ENCODE measurements at places on chromosomes 1 and 21.

DNA sequence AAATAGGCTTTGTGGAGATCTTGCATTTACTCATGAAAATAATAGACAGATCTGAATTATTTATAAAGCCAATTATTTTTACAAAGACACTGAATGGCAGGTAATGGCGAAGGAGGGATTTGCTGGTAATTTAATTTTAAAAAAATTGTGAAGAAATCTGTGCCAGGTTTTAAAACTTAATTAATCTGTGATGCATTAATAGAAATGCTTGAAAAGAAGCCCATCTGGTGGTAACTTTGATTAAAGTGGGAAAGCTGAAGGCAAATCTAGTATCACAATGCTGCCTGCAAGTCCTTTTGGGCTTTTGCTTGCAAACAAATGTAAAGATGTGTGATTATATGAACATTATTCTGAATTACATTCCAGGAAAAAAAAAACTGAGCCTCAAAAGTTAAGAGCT, 433.2 kb upstream of the DEPDC1 start:
- no peak for DNase-seq

DNA sequence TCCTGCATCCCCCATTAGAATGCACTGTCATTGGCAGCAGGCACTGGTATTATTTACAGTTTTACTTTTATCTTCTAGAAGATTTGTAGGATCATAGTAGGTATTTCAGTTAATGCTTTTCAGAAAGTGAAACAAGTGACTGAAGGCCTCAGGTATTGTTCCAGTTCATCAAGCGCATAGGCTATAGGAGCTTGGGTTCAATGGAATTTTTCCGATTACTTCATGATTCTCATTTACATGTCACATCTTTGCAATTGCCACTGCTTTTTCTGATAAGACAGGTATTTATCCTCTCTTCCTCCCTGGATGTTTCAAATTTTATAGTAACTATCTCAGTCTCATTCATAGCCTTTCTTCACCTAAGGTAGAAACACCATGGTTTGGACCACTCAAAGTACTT, 161.3 kb downstream of the NTPCR start:
- DNase-seq: no peak

DNA sequence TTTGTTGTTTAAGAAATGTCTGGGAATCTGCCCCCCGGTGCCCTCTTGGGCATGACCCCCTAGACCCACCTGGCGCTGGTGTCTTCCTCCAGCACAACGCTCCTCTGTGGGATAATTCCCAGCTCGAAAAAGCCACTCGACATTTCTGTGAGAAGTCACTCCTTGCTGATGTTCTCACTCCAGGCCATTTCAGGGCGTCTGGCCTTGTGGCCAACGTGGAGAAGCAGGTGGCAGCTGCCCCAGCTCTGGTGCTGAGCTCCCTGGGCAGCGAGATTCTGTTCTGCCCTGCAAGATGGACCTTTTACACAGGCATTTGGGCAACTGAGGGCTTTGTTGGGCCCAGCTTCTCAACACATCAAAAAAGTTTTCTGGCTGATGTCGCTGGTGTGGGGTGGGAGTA, 147.7 kb upstream of the WNT4 start:
- no peak for DNase-seq

DNA sequence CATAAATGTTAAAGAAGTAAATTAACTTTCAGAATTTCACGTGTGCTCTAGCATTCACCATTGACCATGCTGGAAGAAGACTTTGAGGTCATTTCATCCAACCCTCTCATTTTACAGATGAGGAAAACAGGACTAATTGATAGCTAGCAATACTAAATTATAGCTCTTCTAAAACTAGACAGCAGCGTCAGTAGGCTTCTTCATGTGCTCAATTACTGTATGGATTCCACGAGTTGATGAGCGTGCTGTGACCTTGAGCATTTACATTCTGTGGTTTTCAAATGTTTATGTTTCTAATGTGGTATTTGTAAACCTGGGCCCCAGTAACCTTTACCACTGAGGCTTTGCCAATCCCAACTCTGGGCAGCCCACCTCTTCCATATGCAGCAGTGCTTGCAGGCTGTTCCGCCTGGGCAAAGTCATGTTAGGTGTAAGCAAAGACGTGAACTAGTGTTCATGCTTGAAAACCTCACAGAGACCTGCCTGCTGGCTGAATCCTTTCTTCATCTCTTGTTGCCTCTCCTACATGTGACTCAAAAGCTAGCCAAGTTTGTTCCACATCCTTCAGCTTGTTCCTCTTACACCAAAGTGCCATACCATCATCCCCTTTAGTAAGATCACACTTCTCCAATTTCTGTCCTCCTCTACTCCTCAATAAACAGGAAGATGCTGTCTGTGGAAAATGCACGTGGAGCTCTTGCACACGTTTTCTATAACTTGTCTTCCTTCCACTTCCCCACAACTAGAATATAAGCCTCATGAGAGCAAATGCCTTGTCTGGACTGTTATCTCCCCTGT, 17.2 kb downstream of the KCNJ15 start:
- no peak for DNase-seq

GRCh38 chr1:109790329-109790728, 26.6 kb upstream of the EPS8L3 start:
- no peak for DNase-seq

DNA sequence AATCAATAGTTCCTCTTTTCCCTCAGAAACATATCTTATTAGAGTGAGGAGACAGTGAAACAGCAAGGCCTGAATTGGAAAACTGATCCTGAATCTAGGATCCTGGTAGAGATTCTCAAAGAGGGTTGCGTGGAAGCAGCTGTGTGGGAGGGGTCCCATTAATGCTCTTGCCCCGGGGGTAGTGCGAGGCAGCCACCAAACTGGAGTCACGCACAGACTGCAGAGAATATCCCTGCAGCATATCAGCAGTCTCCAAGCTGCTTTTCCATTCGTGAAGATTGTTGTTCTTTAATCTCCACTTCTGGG, 150.1 kb downstream of the DISC1 start:
- no peak for DNase-seq

GRCh38 chr1:59107916-59108315, 189.0 kb upstream of the FGGY start:
- DNase-seq: no peak
